Myometrial cell (primary cell): ENCODE measurements at places on chromosomes 4 and X. TPM values are rescaled to one million over a fixed set of nuclear protein-coding genes. Genes with fewer than 3 reads are reported as not detected.

The NKX6-1 gene
- total RNA-seq: not detected in 2 replicates

The ODAPH gene
- not detected in 2 replicates for total RNA-seq

The TEX13D gene
- total RNA-seq: not detected in 2 replicates

The ALB gene
- total RNA-seq: not detected in 2 replicates

The PWWP3B gene
- total RNA-seq: 2.5 and 2.9 TPM in 2 replicates

The BEND2 gene
- total RNA-seq: not detected in 2 replicates

The IL13RA2 gene
- total RNA-seq: 13.0 and 15.2 TPM in 2 replicates

The MAP3K15 gene
- total RNA-seq: not detected in 2 replicates

The MAGEB17 gene
- total RNA-seq: not detected in 2 replicates
